ENCODE measurements at places on chromosomes 2 and 18.

DNA sequence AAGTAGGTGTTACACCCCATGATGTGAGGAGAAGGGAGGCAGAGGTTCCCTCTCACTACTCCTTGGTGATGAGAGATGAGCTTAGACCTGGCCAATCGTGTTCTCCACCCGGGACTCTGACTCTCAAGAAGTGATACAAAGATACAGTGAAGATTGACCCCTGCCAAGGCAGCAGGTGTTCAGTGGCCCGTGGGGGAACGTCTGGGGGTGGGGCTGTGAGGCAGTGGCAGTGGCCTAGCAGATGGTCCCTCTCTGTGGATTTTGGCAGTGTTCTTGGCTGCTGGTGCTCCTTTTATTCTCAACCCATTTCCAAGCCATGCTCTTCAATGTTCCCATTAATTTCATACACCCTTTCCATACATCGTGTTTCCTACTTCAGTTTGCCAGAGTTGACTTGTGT lies 120.4 kb upstream of the NEDD4L start:
- no peak for DNase-seq

- no peak for DNase-seq
Observed at GRCh38 chr2:116200086-116200485, 1614.4 kb upstream of the DDX18 start.

DNA sequence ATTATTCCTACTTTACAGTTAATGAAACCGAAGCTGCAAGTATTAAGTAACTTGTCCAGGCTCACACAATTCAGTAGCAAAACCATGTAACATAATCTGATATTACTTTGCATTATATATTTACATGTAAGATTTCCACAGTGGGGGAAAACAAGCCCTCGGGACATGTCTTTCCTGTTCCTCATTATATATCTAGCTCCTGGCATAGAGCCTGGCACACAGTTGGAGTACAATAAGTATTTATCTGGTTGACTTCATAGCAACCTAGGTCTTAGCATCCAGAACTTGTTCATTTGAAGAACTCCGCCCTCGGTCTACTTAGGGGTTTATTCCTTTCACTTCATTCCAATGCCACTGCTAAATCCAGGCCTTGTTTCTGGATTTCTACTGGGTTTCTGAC lies 1.6 kb upstream of the RBM45 start:
- no peak for DNase-seq

DNA sequence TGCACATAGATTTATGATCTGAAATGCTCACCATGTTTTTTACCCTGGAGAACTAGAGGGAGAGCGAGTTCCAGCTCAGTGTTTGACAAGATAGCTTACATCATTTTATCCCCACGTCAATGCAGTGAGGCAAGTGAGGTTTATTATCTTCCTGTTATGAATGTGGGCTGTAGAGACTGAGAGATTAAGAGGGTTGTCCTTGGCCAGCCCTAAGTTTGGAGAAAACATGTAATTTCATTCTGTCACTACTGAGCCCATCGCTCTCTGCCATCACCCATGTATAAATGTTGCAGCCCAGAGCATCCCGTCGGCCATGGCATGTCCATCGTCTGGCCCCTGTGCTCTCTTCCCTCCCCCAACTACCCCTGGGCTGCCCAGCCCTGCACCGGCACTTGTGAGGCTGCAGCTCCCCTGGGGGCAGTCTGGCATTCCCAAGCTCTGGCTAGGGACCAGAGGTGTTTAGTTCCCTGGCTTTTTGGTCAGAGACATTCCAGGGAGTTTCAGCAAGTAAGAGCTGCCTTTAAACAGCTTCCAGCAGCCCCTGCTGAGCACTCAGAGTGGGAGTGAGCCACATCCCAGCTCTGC lies 136.7 kb downstream of the ANTXR1 start:
- no peak for DNase-seq

DNA sequence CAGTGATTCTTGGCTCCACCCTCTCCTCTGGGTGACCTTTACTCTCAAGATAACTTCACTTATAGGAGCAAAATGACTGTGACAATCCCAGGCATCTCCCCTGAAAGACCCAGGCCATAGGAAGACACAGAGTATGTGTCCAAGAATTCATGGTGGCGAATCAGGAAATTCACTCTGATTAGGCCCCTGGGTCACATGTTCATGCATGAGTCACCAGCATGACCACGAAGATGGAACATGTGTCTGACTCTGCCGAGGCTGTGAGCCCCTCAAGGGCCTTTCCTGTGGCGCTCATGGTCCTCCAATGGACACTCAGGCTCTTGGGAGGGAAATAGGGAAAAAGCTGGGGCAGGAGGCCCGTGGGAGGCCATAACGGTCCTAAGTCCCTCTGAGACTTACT lies 74.0 kb upstream of the TEX51 start:
- DNase-seq: no peak

- DNase-seq: peak; percentile 47
Observed at GRCh38 chr2:207258263-207258991, 92.7 kb upstream of the KLF7 start.

- no peak for DNase-seq
Observed at GRCh38 chr2:138455691-138456090, 45.9 kb upstream of the SPOPL start.

- DNase-seq: no peak
Observed at GRCh38 chr2:128416806-128417205, 98.1 kb upstream of the HS6ST1 start.
